ENCODE measurements at places on chromosomes 12 and 14.

DNA sequence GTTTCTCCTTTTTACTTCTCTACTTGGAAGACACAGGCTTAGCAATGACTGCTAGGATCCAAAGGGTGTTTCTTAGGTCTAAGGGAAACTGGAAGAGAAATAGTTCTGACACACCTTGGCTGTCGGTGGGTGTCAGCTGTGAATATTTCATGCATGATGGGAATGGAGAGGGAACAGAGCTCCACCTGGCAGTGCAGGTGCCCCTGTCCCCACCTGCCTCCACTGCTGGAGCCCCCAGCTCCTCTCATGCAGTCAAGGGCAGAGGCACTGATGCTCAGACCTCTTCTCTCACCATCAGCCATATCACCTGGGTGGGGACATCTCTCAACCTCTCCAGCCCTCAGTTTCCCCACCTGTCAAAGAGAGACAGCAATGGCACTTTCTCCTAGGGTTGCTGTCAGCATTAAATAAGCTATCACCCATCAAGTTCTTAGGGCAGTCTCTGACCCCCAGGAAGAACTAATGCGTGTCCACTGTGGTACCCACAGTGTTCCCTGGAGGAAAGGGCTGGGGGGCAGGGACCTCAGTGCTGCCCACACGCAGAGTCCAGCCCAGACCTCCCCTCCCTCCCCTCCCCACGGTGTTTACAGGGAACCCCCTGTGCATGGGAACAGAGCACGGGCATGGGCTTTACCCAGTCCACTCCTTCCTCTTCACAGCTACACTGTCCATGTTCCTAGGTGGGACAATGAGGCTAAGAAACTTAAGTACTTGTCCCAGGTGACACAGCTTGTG is 69.1 kb downstream of the C14orf132 start:
- no peak for DNase-seq

GRCh38 chr12:59452259-59452658 is 143.6 kb upstream of the SLC16A7 start:
- no peak for DNase-seq

DNA sequence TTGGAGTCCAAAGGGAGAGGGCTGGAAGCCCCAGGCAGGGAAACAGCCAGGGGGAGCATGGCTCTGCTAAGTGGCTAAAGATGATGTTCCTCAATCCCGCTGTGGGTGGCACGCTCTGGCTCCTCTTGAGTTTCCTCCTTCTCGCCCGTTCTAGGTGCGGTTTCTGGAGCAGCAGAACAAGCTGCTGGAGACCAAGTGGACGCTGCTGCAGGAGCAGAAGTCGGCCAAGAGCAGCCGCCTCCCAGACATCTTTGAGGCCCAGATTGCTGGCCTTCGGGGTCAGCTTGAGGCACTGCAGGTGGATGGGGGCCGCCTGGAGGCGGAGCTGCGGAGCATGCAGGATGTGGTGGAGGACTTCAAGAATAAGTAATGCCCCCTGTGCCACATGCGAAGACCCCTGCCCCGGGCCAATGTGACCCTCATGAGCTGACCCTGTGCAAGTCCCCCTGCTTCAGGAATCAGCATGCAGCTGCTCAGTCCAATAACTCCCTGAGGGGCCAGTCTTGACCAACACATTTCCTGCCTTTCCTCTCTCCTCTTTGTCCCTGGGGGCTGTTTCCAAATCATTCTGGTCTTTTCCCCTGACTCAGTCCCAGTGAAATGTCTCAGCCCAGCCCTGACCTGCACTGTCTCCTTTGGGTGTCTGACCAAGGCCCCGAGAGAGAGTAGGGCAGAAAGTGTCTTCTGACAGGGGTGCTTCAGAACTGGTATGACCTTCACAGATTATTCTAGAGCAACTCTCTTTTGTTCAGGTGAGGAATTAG is 2.1 kb downstream of the KRT7 start:
- no peak for DNase-seq

GRCh38 chr14:73339846-73340595 is 102.7 kb downstream of the PAPLN start:
- no peak for DNase-seq

- no peak for DNase-seq
These were observed 1783.6 kb upstream of the FLRT2 start for GRCh38 chr14:83746336-83746735.

DNA sequence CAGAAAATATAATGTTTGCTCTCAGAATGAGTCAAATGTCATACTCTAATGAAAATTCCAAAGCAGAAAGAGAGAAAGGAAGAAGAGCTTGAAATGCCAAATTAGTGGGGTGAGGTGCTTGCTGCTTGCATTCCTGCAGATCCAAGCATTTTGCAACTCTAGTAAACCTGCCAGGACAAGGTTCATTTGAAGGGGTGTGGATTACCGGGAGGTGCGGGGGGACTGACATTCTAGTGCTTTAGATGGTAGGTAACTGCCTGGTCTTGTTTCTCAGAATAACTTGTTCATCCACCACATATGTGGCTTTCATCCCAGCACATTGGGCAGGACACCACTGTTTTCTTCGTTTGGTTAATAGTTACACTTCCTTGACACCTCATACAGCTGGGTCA is 144.4 kb downstream of the AKAP6 start:
- DNase-seq = no peak

GRCh38 chr12:131264635-131265034 is 310.9 kb downstream of the ADGRD1 start:
- DNase-seq = no peak

- DNase-seq = no peak
These were observed 43.5 kb upstream of the KCNA5 start for GRCh38 chr12:5000204-5000603.
